ENCODE measurements at places on chromosomes 11 and 22.

GRCh38 chr11:1746511-1746931, 3.9 kb downstream of the IFITM10 start:
- DNase-seq: no peak

DNA sequence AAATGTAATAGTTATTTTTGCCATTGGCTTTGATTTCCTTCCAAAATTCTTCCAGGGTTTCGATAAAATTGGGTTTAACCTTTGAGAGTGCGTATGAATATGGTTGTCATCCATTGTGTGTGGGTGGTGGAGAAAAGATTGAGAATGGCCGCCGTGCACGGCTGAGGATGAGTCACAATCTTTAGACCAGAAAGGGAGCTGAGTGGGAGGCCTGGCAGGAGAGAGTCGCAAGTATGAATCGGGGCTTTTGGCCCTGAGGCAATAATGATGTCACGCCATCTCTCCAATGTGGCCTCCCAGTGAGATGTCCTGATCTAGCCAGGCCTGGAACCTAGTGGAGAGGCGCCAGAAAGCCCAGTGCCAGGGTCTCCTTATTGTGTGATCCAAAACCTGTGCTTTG, 33.1 kb upstream of the SMPD1 start:
- DNase-seq: peak; percentile 65

- no peak for DNase-seq
Observed at GRCh38 chr11:131588057-131588456, 217.6 kb downstream of the NTM start.

GRCh38 chr11:6895010-6895409, 2.7 kb upstream of the OR2D2 start:
- no peak for DNase-seq

DNA sequence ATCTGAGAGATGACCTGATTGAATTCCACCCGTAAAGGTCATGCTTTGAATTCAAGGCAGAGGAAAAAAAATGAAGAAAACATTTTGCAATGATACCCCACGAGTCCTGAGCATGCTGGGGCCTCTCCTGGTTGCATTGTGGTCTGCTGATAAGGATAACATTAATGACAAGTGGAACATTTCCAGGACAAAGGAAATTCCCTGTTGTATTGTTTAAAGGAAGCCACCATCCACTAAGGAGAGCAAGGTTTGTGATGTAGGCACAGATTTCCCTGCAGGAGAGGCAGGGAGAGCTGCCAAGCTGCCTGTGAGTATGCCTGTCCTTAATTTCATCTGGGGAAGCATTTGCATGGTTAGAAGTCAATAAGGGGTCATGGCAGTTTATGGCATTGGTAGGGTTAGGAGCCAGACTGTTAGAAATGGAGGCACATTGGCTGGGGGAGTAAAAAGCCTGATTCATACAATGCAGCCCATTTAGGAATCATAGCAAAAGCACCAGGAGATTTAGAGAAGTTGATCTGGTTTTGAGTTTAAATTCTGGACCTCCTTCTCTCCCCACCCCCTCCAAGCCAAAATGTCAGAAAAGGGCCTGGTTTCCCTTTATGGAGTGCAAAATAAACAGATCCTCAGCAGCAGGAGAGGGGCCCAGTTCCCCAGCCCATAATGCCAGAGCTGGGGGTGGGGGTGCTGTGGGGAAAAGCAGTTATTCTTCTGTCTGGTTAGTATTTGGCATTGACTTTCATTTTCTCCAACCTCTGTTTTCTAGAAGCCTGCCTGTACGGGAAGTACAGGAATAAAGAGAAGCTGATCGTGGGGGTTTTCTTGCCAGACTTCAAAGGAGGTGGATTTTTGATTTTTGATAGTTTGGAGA, 22.1 kb downstream of the FLI1 start:
- no peak for DNase-seq

GRCh38 chr11:16558494-16558893, 180.0 kb upstream of the C11orf58 start:
- no peak for DNase-seq

GRCh38 chr22:37421468-37421877, 5.8 kb downstream of the ELFN2 start:
- DNase-seq: no peak

DNA sequence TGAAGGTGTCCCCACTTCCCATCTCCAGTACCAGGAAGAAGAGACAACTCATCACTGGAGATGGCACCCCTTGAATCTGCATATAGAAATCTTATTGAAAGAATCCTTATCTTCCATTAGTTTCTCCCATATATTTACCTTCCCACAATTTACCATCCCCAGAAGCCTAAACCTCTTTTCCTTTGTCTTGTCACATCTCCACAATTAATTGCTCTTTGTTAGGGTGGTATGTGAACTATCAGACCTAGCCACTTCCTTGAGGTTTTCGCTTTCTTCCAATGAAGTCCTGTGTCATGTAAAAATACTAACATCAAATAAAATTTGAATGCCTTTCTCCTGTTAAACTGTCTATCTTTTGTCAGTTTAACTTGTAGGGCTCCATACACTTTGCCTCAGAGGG, 37.9 kb downstream of the FAM227A start:
- no peak for DNase-seq

DNA sequence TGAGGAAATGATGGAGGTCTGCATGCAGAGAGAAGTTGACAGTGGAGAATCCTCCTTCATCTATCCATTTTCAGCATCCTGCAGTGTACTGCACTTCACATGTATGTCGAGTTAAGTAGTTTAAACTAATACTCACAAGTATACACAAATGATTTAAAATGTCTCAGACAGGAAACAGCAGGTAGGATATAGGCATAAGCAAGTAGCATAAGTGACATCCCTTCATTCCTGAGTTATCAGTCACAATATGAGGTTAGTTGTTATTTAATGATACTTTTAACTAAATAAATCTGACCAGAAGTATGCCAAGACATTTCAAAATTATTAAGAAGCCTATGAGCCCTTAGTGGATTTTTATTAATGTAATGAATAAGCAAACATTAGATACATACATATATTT, 37.4 kb downstream of the MTMR2 start:
- no peak for DNase-seq

- DNase-seq: peak; percentile 57
Observed at GRCh38 chr11:59283825-59284772, 71.4 kb upstream of the MPEG1 start.
